NB4 (cell line): ENCODE measurements at places on chromosomes 12 and 14.

DNA sequence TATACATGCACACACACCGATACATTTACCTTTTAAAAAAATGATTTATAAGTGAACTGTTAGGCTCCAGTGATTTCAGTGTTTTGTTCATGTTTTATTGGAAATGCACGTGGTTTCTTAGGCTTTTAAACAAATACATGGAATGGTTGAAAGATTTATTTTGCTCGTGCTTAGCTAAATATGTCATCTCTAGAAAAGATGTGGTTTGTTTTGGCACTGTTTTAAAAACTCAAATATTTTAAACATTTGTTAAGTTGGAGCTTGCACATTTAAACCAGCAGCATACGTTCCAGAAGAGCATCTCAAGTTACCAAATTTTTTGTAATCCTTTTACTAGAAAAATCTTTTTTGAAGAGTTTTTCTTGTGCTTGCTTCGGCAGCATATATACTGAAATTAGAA is 44.5 kb downstream of the FOXA1 start:
- no peak for DNase-seq

DNA sequence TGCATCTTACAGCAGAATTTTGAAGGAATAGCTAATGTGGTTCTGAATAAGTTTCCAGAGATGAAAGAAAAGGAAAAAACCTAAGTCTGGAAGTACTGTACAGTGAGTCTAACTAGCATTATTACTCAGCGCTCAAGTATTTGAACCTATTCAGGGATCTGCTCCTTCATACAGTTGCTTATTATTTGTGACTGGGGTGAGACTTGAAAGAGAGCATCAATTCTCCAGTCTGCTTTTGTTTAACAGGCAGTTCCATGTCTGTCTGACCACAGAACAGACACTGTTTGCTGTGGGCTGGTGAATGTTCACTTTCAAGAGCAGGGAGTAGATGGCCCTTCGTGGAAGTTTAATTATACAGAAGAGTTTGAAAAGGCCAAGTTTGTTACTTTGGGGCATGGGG is 9.3 kb downstream of the ETV6 start:
- DNase-seq: no peak

GRCh38 chr12:67649261-67649569 is 670 bp downstream of the DYRK2 start:
- no peak for DNase-seq

DNA sequence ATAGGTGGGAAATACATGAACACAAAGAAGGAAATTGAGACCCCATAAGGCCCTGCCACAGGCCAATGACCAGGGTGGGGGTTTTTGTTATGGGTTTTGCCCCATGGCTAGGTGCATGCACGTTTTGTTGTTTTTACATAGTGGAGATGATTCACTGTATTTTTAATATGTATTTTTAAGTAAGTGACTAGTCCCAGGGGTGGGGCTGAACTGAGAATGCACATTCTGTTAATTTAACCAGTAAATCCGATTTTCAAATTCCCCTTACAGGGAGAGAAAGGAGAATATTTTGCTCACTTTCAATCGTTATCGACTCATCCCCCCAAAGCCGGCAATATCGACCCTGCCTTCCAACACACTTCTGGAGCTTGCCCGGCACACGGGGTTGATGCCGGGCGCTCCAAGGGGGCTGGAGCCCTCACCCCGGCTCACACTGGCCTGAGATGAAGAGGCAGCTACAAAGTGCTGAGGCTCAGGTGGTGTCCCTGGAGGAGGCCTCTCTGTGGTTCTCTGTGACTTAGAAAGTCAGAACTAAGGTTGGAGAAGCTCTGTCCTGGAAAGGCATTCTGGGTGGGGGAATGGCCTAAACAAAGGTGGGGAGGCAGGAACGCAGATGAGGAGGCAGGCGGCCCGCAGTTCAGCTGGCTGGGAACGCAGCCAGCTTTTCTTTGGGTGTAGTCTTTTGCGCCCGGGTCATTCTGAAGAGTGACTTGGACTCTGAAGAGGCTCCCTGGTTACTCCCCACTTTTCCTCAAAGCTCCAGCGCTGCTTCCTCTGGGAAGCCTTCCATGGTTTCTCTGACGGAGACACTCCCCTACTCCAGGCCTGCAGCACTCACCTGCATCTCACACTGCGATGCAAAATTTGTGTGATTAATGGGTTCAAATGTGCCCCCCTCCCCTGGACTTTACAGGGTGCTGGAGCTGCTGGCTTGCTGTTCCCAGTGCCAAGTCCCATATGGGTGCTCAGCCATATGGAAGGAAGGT is 50.7 kb upstream of the DLK1 start:
- no peak for DNase-seq

DNA sequence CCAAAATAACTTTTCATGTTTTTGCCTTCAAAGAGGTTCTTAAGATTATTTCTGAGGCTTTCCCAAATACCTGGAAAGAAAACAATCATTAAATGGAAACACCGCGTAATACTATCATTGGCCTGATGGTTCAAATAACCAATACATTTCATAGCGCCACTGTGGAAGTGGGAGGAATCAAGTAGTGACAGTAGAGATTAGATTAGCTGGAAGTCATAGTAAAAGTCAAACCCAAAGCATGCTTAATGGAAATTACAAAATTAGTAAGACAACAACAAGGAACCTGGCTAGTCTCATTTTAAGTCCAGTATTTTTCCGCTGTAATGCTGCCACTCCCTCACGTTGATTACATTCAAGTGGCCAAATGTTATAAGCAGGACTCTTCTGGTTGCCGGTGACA is 41.5 kb upstream of the PLEKHG7 start:
- DNase-seq: no peak

DNA sequence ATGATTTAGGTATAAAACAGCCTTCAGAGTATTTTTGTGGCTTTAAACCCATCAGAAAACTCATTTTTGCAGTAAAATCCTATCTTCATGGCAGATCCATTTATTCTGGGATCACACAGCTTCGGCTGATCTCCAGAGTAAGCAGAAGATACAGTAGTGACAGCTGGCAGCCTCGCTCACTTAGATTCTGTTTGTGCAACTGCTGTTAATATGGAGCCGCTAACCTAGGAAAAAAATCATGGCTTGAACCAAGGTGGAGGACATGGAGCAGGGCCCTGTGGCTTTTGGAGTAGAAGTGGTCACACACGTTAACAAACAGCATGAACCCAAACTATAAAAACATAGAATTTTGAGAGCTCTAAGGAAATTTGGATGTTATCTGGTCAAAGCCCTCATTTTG is 137.2 kb upstream of the ARHGAP5 start:
- no peak for DNase-seq

- no peak for DNase-seq
Observed at GRCh38 chr12:112833267-112833666, 41.7 kb downstream of the RPH3A start.

DNA sequence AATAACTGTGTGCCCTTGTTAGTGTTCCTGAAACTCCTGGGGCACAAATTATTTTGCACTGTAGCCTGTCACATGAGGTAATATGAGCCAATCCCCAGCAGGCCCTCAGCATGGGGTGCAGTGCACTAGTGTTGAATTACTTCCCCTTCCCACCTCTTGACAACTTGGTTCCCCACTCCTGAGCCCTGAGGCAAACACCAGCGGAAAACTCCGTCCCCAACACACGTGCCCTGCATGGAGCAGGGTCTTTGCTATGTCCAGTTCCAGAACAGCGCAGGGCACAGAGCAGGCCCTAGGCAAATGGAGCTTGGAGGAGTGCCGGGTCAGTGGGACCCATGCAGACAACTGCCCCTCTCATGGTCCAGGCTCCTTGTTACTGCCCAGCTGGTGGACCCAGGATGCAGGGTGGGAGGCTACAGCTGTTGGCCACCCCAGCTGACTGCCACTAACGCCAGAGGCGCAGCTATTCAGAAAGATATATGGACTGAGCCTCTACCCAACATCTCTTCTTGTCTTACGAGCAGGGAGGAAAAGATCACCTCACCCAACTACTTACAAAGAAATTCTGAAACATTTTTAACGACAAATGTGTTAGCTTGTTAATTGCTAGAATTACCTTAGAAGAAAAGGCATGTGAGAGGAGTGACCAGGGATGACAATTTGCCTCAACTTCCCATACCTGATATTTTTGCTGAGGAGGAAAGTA is 71.6 kb downstream of the NT5DC3 start:
- DNase-seq: peak; percentile 63

DNA sequence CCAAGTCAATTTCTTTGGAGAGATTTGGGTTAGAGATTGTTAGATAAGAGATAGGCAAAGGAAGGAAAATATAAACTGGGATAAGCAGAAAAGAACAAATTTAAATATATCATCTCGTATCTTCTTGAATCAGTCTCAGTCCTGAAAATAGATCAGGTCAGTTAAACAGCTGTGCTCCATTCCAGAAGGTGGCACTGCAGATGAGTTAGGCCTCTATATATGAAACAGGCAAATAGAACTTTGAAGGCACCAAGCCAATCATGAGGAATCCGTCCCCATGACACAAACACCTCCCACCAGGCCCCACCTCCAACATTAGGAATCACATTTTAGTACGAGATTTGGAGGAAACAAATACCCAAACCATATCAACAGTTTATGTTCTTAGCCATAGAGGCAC is 605.5 kb upstream of the USP15 start:
- peak; percentile 23 for DNase-seq
